ENCODE measurements at places on chromosomes 12 and 14.

DNA sequence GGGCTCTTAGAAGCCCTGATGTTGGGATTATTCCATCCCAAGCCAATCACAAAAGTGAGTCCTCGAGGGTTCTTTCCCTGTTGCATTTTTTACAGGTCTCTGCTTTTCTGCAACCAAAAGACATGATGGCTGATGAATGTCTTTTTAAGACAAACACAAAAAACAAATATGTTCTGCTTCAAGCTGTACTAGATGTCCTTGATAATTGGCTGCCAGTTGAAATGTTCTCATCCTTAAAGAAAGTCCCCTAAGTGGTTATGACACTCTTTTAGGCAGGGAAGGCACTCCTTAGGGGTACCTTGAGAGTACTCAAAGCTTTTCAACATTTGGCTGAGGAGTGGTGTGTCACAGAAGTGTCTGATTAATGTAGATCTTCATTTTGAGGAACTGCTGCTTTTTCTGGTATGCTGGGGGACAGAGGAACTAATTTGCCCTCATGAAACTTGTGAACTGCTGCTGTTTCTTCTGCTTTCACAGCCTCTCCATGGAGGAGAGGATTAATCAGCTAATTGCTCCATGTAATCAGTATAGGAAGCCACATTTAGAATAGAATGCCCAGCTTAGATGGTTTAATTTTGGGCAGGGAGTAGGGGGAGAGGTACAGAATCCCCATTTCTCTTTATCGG is 22.8 kb upstream of the IGF1 start:
- H3K36me3 ChIP-seq = no peaks in the 10 kb centered on the region
- H3K27me3 ChIP-seq = peaks cover 19% of the 10 kb centered on the region
- no peaks in the 10 kb centered on the region for H3K4me1 ChIP-seq
- H3K27ac ChIP-seq = no peak overlapping the region
- DNase-seq = no peak

- no peaks in the 10 kb centered on the region for H3K36me3 ChIP-seq
- H3K27me3 ChIP-seq = peaks cover 22% of the 10 kb centered on the region
- no peak overlapping the region for H3K4me3 ChIP-seq
- no peaks in the 10 kb centered on the region for H3K4me1 ChIP-seq
- no peak overlapping the region for H3K27ac ChIP-seq
Measured at GRCh38 chr12:106195621-106196027, 52.2 kb downstream of the CKAP4 start.

DNA sequence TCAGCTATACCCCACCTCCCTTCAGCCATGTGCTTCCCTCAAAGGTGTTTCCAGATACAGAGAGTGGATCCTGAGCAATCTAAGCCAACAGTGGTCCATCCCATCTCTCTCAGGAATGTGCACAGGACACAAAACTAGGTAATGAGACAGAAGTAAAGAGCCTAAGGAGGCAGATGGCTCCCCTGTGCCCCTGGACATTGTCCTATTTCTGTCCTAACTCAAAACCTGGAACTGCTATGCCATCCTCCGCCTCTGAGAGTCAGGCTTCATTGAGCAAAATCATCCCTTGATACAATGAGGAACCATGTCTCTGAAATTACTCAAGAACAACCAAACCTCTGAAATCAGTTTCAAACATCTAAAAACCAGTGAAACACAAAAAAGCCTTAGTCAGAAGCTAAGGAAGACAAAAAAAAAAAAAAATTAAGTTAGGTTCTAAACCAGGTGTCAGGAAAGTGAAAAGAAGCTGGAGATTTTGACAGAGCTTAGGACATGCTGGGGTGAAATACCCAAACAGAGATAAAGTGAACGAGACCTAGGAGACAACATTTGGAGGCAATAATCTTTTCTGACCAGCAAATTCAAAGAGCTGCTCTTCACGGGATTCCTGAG is 200.3 kb upstream of the PLEKHG7 start:
- no peaks in the 10 kb centered on the region for H3K36me3 ChIP-seq
- no peaks in the 10 kb centered on the region for H3K27me3 ChIP-seq
- peaks cover 56% of the 10 kb centered on the region for H3K4me1 ChIP-seq
- no peak for DNase-seq
- peak overlapping the region; percentile 97 for H3K27ac ChIP-seq
- H3K4me3 ChIP-seq = peak overlapping the region; percentile 55

- H3K36me3 ChIP-seq = no peaks in the 10 kb centered on the region
- H3K4me3 ChIP-seq = no peak overlapping the region
- no peaks in the 10 kb centered on the region for H3K27me3 ChIP-seq
- DNase-seq = no peak
- H3K4me1 ChIP-seq = no peaks in the 10 kb centered on the region
Measured at GRCh38 chr14:33461036-33461435, 489.8 kb downstream of the EGLN3 start.

GRCh38 chr14:49121246-49121645 is 464.9 kb downstream of the RPS29 start:
- H3K36me3 ChIP-seq = no peaks in the 10 kb centered on the region
- no peak overlapping the region for H3K27ac ChIP-seq
- no peak overlapping the region for H3K4me3 ChIP-seq
- no peaks in the 10 kb centered on the region for H3K27me3 ChIP-seq
- no peak for DNase-seq
- no peaks in the 10 kb centered on the region for H3K4me1 ChIP-seq

DNA sequence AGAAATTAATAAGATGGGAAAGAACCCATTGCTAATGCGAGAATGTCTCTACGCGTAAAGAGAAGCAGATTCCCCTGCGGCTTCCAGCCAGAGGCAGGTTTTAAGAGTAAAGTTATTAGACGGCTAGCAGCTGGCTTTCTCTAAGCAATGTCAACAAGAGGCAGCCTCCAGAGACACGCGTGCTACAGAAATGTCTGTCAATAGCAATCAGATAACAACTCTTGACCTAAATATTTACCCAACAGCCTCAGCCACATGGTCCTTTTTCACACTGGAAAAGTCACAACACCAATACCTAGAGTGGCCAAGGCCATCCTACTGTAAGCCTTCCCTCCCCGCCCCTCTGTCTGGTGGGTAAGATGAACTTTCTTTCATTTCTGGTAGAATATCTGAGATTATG is 146.0 kb upstream of the SFSWAP start:
- H3K36me3 ChIP-seq = no peaks in the 10 kb centered on the region
- DNase-seq = no peak
- H3K4me3 ChIP-seq = no peak overlapping the region
- no peaks in the 10 kb centered on the region for H3K4me1 ChIP-seq
- no peak overlapping the region for H3K27ac ChIP-seq
- peaks cover 21% of the 10 kb centered on the region for H3K27me3 ChIP-seq

DNA sequence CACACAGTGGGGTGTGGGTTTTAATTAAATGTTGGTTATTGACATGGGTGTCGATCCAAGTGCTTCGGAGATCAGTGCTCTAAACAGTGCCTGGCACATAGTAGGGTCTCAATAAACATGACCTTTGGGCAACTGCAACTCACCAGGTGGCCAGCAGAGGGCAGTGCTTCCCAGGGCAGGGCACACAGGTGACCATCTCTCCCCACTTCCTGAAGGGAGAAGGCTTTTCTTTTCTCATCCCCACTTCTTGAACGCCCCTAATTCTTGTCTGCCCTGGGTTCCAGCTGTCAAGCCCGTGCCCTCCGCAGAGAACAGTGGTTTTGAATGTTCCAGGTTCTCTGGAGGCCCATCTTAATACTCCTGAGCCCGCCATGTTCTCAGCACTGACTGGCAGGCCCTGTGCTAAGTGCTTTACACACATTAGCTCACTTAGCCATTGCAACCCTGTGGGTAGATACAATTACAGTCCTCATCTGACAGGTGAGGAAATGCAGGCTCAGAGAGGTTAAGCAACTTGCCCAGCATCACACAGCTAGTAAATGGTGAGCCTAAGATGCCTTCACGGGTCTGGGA is 16.3 kb downstream of the RAPGEF3 start:
- no peak overlapping the region for H3K27ac ChIP-seq
- H3K36me3 ChIP-seq = no peaks in the 10 kb centered on the region
- H3K4me1 ChIP-seq = peaks cover 22% of the 10 kb centered on the region
- no peaks in the 10 kb centered on the region for H3K27me3 ChIP-seq
- H3K4me3 ChIP-seq = no peak overlapping the region

GRCh38 chr12:104583301-104583700 is 126.6 kb downstream of the CHST11 start:
- H3K27ac ChIP-seq = no peak overlapping the region
- peaks cover 2% of the 10 kb centered on the region for H3K36me3 ChIP-seq
- H3K4me1 ChIP-seq = peaks cover 72% of the 10 kb centered on the region
- DNase-seq = no peak
- H3K4me3 ChIP-seq = no peak overlapping the region
- no peaks in the 10 kb centered on the region for H3K27me3 ChIP-seq

DNA sequence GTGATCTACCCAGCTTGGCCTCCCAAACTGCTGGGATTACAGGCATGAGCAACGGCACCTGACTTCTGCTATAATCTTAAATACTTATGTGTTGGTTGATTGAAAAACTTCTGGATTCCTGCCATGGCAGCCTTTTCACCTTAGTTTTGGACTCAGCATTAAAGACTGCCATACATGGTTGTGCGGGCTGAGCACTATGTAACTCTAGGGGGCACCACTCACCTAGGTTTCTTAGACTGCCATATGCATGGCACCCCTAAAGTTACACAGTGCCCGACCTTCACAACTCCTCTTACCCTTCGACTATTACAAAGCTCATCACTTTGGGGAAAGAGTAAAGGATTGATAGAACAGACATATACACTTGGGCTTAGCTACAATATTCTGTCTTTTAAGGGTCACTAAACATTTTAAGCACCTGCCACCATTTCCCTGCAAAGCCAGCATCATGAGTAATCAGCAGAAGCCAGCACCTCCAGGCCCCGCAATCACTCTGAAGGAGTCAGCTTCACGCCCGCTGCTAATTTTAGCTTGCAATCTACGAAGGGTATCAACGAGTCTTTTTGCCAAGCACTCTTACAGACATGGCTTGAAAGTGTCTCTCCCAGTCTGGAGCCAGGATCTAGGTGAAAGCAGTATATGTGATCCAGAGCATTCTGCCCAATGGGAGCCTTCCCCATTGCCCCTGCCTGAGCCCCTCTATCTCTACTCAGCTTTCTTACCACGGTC is 59.8 kb downstream of the SUDS3 start:
- H3K27me3 ChIP-seq = peaks cover 10% of the 10 kb centered on the region
- peaks cover 3% of the 10 kb centered on the region for H3K36me3 ChIP-seq
- no peak for DNase-seq
- no peaks in the 10 kb centered on the region for H3K4me1 ChIP-seq
- no peak overlapping the region for H3K4me3 ChIP-seq

GRCh38 chr14:75847584-75847983 is 134.2 kb downstream of the TGFB3 start:
- DNase-seq = no peak
- H3K27me3 ChIP-seq = no peaks in the 10 kb centered on the region
- H3K36me3 ChIP-seq = peaks cover 11% of the 10 kb centered on the region
- no peak overlapping the region for H3K27ac ChIP-seq

DNA sequence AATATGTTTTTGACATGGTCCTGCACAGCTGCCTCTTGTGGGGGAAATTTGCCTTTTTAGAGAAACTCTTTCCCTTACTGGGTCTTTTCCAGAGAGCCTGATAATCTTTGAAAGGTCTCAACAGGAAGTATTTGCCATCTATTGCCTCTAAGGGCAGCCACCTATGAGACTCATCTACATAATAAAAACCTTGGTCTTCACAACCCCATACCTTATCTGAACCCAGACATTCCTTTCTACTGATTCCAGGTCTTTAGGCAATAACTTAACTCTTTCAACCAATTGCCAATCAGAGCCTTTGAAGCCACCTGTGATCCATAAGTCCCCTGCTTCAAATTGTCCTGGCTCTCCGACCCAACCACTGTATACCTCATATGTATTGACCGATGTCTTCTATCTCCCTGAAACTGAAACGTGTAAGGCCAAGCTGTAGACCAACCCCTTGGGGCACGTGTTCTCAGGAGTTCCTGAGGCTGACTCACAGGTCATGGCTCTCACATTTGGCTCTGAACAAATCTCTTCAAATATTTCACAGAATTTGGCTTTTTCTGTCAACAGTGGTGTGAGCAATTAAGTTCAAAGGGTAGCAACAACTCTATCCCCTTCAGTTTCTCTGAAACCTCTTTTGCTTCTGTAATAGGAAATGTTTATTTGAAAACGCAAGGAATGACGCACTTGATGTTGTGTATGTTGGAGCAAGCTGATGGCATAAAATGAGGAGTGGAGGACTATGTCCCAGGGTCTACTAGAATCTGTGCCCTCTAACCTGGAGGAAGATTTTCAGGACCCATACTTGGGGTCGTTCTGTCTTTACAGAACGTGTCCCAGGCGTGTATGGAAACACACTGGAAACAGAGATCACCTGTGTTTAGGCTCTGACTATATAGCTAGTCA is 49.2 kb upstream of the EIF5 start:
- DNase-seq = no peak
- H3K4me3 ChIP-seq = no peak overlapping the region
- peaks cover 71% of the 10 kb centered on the region for H3K27me3 ChIP-seq
- H3K4me1 ChIP-seq = peaks cover 2% of the 10 kb centered on the region

DNA sequence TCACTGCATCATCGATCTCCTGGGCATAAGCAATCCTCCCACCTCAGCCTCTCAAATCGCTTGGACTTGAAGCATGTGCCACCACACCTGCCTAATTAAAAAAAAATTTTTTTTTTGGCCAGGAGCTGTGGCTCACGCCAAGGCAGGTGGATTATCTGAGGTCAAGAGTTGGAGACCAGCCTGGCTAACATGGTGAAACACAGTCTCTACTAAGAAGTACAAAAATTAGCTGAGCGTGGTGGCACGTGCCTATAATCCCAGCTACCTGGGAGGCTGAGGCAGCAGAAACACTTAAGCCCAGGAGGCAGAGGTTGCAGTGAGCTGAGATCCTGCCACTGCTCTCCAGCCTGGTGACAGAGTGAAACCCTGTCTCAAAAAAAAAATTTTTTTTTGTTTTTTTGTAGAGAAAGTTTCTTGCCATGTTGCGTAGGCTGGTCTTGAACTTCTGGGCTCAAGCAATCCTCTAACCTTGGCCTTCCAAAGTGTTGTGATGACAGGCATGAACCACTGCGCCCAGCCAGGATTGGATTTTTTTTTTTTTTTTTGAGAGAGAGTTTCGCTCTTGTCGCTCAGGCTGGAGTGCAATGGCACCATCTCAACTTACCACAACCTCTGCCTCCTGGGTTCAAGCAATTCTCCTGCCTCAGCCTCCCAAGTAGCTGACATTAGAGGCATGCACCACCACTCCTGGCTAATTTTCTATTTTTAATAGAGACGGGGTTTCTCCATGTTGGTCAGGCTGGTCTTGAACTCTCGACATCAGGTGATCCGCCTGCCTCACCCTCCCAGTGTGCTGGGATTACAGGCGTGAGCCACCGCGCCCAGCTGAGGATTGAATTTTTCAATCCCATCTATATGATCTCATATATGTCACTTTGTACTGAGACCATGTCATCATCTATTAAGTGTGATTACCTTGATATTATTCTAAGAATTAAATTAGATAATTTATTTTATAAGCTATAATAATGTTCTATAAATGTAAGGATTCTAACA is 12.4 kb downstream of the SLC2A3 start:
- H3K36me3 ChIP-seq = peaks cover 75% of the 10 kb centered on the region
- no peak for DNase-seq
- H3K27me3 ChIP-seq = no peaks in the 10 kb centered on the region
- H3K27ac ChIP-seq = peak overlapping the region; percentile 79

GRCh38 chr12:131058700-131059099 is 105.0 kb downstream of the ADGRD1 start:
- peaks cover 12% of the 10 kb centered on the region for H3K27me3 ChIP-seq
- H3K27ac ChIP-seq = no peak overlapping the region
- H3K36me3 ChIP-seq = no peaks in the 10 kb centered on the region
- DNase-seq = no peak

GRCh38 chr12:48377646-48378045 is 26.9 kb upstream of the ZNF641 start:
- no peaks in the 10 kb centered on the region for H3K36me3 ChIP-seq
- no peak overlapping the region for H3K4me3 ChIP-seq
- no peak overlapping the region for H3K27ac ChIP-seq
- no peaks in the 10 kb centered on the region for H3K4me1 ChIP-seq
- DNase-seq = no peak

GRCh38 chr12:15600223-15600935 is 188.8 kb downstream of the EPS8 start:
- no peaks in the 10 kb centered on the region for H3K36me3 ChIP-seq
- H3K27ac ChIP-seq = peak overlapping the region; percentile 54
- no peak for DNase-seq
- peaks cover 19% of the 10 kb centered on the region for H3K4me1 ChIP-seq
